Aorta (tissue), 5 donors: ENCODE measurements at places on chromosomes 16 and 17. TPM values are rescaled to one million over a fixed set of nuclear protein-coding genes. Genes with fewer than 3 reads are reported as not detected.

Gene WDR81
- total RNA-seq, result 16.1 TPM

Gene AGRP
- total RNA-seq, result not detected

Gene CDYL2
- 7.6 TPM for total RNA-seq

Gene ATXN7L3
- 62.9 TPM for total RNA-seq

Gene RUNDC3A
- 0.75 TPM for total RNA-seq

Gene PLA2G10
- total RNA-seq, result not detected

Gene CBFA2T3
- total RNA-seq, result 9.4 TPM

Gene TP53TG3
- total RNA-seq, result not detected

Gene CRISPLD2
- total RNA-seq, result 192 TPM

Gene SENP3
- 36.2 TPM for total RNA-seq

Gene ASIC2
- 0.10 TPM for total RNA-seq

Gene PABPN1L
- not detected for total RNA-seq

Gene MEIOB
- not detected for total RNA-seq

Gene CORO6
- 9.9 TPM for total RNA-seq

Gene CD19
- 0.71 TPM for total RNA-seq

Gene KRT222
- total RNA-seq, result 1.9 TPM

Gene MYH1
- not detected for total RNA-seq

Gene BCAS3
- total RNA-seq, result 34.3 TPM

Gene MMP2
- 731 TPM for total RNA-seq

Gene SKAP1
- total RNA-seq, result 3.6 TPM

Gene ABCA8
- 292 TPM for total RNA-seq

Gene ANKS4B
- not detected for total RNA-seq

Gene ABCA10
- 137 TPM for total RNA-seq

Gene CD300LB
- 1.6 TPM for total RNA-seq

Gene ESRP2
- 0.60 TPM for total RNA-seq

Gene KCNJ12
- 2.9 TPM for total RNA-seq

Gene CEP131
- 6.7 TPM for total RNA-seq

Gene NDUFAB1
- 48.7 TPM for total RNA-seq

Gene CDRT15L2
- total RNA-seq, result not detected

Gene SOX9
- total RNA-seq, result 4.7 TPM

Gene ENPP7
- total RNA-seq, result not detected

Gene CDR2L
- total RNA-seq, result 23.6 TPM

Gene DBNDD1
- total RNA-seq, result 3.5 TPM

Gene NUP93
- total RNA-seq, result 53.7 TPM

Gene SHCBP1
- 2.0 TPM for total RNA-seq

Gene SALL1
- not detected for total RNA-seq

Gene CLEC3A
- not detected for total RNA-seq
